ENCODE measurements at places on chromosomes 1 and 21.

DNA sequence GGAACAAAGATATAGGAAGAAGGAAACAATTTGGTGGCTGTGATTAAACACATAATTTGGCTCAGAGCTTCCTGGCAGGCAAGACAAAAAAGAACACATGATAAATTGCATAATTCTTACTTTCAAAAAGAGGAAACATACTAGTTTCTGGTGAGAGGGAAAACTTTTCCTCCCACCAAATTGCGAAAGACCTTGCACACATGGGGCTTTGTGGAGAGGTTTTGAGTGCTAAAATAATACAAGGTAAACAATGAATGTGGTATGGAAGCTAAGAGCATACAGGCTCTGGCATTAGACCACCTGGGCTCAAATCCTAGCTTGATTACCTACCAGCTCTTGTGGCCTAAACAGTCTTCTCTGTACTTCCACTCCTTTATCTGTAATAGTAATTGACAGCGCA, 140.2 kb upstream of the HOOK1 start:
- DNase-seq: no peak

DNA sequence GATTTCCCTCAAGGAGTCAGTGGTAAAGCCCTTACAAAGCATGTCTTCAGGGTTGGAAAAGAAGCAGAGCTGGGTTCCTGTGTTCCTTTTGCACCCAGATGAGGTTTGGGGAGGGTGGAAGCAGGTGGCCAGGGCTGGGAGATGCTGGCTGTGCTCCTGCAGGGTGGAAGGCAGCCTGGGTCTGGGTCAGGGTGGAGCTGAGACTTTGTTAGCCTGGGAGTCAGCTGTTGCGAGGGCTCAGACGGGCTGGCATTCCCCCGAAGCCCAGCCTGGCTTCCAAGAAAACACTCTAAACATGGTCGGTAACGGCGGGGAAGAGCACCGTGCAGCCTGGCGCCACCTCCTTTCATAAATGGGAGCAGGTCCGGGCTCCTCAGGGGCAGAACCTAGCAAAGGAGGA, 43.7 kb upstream of the EPS8L3 start:
- DNase-seq: no peak

DNA sequence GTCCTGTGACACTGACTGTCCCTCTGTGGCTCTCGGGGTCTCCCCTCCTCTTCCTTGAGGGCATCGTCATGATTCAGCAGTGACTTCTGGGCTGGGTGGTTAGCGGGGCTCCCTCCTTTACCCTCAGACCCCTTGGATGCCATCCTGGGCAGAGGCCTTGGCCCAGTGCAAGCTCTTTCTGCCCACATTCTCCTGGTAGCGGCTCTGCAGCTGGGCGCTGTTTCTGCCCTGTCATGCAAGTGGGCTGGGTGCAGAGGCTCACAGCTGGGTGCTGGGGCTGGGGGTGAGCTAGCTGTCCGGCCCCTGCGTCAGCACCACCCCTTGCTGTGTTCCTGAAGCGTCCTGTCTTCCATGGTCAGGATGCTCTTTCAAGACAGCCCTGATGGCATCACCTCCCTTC, 158.5 kb downstream of the PCBP3 start:
- DNase-seq: no peak

GRCh38 chr1:1175221-1176062, 1.8 kb downstream of the TTLL10 start:
- DNase-seq: no peak

DNA sequence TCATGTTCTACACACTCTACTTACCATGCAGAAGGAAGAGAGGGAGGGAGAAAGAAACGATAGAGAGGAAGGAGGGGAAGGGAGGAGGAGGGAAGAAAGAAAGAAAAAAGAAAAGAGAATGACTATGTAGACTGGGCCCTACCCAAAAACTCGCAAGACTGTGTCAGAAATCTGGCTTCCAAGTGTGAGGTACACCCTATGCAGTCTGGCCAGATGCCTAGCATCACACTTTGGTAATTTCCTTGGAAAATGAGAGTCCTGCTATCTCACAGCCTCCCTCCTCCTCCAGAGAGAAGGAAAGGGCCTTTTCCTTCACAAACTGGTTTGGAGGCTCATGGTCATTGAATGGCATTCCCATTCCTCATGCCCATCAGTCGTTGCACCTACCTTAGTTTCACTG, 86.4 kb upstream of the LRRC8D start:
- DNase-seq: no peak

DNA sequence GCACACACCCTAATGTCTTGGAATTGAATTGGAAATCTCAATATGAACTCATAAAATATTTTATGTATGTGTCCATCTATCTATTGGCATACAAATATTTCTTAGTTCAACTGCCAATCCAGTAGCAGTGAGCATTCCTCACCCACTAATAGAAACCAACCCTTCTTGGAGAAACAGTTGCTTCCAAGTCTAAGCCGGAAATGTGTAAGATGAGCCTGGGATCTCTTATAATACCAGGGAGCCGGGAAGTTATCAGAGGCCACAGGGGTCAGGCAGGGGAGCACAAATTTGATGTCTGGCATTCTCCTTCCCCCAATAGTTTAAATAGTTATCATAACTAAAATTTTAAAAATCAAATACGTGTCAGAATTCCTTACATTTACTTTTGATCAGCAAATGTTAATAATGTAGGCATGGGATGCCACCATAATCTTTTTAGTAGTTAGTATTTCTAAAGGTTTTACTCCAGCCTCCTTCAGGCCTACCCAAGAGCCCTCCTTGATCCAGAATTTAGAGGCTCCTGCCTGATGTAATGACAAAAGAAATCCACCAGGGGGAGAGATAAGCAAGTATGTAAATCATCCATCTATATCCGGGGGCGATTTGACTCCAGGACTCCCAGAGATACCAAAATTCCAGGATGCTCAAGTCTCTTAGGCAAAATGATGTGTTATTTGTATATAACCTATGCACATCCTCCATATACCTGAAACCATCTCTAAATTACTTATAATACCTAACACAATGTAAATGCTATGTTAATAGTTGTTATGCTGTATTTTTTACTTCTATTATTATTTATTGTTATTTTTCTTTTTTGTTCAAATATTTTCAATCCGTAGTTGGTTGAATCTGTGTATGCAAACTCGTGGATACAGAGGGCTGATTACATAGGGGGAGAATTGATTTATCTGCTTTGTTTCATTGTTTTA, 218.7 kb upstream of the COA6 start:
- DNase-seq: peak; percentile 19

- DNase-seq: no peak
Observed at GRCh38 chr21:29638761-29639327, 301.0 kb downstream of the GRIK1 start.

DNA sequence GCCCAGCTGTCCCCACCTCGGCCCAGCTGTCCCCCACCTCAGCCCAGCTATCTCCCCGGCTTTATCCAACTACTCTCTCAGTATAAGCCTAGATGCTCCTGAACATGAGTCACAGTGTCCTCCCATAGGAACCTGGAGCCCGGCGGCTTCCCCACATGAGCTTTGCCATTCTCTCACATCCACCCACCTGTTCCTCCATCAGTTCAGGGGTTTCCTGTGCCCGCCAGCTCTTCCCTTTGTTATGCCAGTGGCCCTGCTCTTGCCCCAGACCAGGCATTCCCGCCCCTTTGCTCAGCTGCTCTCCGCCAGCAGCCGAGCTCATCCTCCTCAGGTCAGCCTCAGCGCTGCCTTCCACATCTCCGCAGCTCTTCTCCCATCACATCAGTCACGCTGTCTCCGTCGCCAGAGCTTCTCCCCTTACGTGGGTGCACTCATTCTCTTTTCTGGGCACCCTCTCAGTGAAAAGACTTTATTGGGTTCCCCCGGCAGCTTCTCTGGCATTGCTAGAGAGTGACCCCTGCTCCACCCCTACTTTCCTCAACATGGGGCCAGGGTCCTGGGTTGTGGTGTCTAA, 89.5 kb upstream of the CSF3R start:
- no peak for DNase-seq

DNA sequence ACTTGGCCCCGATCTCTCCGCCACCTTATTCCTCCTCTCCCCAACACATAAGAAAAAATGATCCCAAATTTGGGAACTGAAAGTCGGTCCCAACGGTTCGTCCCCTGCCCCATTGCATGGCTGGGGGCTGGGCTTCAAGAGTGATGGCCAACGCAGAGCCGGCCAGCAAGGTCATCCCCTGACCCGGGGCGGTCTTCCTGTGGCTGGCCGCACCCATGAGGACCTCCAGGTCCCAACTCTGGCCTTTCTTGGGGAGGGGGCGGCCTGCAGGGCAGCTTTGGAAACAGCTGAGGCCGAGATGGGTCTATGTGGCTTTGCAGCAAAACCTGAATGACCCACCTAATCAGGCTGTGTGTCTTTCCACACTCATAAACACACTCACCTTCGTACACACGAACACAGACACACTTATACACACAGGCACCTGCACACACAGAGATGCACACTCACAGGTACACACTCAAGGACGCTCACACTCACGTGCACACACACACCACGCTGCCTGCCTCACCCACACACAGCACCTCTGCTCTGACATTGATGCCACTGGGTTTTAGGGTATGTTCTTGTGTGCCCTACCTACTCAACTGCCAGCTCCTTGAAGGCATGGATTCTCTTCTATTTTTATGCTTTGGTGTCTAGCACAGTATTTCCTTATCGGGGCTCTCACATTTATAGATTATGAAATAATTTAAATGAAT, 562 bp downstream of the DYNLT5 start:
- no peak for DNase-seq

GRCh38 chr1:67304023-67304422, 3.6 kb upstream of the IL12RB2 start:
- no peak for DNase-seq

DNA sequence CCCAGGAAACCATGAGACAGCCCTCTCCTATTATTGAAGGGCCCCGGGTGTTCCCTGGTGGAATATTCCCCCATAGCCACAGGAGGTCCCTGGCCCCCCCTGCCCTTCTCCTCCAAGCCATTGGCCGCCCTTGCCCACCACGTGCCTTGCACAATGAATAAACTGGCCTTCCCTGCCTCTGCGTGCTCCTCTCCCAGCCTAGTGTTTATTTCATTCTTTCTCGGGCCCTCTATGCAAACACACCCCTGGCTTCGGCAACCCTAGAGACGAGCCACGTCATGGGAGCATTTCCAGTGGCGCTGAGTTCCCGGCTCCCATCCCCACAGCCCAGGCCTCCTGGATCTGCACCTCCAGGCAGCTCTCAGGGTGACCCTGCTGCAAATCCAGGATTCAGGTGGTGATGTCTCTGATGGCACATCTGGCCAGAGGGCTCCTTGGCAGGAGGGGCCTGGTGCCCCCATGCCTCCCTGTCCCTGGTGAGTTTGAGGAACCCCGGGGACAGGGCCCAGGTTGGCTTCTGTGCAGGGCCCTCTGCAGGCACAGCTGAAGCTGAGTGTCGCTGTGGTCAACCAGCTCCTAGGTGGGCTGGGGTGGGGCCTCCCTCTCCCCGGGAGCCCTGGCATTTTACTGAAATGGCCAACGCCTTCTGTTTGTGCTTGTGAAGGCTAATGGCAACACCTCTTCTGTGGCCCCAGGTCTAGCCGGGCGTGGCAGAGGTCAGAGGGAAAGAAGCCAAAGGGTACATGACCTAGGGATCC, 6.2 kb downstream of the KRTAP10-12 start:
- no peak for DNase-seq

DNA sequence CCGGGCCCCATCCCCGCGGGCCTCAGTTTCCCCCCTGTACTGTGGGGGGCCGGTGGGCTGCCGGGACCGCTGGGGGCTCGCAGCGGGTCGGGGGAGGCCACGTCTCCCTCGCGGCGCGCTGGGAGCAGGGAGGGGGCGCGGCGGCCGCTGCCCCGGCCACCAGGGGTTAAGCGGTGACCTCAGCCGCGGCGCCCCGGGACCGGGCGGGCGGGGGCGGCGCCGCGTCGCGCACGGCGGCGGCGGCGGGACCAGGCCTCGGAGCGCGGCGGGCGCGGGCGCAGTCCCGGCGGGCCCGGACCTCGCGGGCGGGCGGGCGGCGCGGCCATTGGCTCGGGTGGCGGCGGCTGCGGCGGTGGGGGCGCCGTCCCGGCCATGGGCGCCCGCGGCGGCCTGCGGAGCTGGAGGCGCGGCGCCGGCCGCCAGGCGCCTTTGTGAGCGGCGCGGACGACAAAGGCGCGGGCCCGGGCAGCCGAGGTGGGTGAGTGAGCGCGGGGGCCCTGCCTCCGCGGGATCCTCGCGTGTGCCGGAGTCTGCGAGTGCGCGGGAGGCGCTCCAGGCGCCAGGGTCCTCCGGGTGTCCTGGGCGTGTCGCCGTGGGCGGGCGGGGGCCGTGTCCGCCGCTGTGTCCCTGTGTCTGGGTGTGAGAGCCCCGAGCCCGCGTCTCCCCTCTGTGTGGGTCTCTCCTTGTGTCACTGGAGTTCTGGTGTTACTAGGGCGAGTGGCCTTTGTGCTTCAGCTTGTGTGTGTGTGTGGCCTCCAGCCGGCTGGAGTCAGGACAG, at the start of gene ARHGEF10L:
TSS of gene ARHGEF10L (plus strand) at position 222 of the 778 bp plus-strand sequence. CDS start 40,898 bp downstream, outside the sequence.
- peak; percentile 21 for DNase-seq

GRCh38 chr1:79852004-79852403, 845.5 kb upstream of the ADGRL4 start:
- no peak for DNase-seq

- DNase-seq: no peak
Observed at GRCh38 chr1:175564119-175564518, 179.3 kb downstream of the TNR start.

- no peak for DNase-seq
Observed at GRCh38 chr1:188652678-188653077, 1823.9 kb downstream of the PLA2G4A start.

GRCh38 chr1:103576065-103576464, 4.7 kb downstream of the AMY2B start:
- DNase-seq: no peak

DNA sequence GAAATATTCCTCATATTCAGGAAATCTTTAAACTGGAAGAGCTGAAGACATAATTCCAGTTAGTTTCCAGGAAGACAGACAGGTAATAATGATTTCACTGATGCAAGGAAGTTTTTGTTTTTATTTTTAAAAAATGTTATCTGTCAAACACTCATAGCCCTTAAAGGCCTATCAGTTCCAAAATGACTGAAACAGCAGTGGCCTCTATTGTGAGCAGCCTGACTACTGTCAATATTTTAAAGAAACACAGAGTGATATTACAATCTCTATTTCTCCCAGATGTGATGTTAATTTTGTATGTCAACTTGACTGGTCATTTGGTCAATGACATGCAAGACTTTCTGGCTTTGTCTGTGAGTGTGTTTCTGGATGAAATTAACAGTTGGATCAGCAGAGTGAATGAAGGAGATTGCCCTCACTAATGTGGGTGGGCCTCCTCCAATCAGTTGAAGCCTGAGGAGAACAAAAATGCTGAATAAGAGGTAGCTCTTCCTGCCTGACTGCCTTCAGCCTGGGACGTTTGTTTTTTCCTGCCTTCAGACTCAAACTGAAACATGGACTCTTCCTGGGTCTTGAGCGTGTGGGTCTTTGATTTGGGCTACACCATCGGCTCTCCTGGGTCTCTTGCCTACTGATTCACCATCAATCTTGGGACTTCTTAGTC, 31.3 kb upstream of the SLC30A10 start:
- no peak for DNase-seq
